Activated CD4-positive, alpha-beta memory T cell treated with anti-CD3 and anti-CD28 coated beads, Interleukin-2, amount 10 ng/mL, durations not matched to agents 7 days and 5 days (primary cell): ENCODE measurements at places on chromosomes 2 and 18. TPM values are rescaled to one million over a fixed set of nuclear protein-coding genes. Genes with fewer than 3 reads are reported as not detected.

DNA sequence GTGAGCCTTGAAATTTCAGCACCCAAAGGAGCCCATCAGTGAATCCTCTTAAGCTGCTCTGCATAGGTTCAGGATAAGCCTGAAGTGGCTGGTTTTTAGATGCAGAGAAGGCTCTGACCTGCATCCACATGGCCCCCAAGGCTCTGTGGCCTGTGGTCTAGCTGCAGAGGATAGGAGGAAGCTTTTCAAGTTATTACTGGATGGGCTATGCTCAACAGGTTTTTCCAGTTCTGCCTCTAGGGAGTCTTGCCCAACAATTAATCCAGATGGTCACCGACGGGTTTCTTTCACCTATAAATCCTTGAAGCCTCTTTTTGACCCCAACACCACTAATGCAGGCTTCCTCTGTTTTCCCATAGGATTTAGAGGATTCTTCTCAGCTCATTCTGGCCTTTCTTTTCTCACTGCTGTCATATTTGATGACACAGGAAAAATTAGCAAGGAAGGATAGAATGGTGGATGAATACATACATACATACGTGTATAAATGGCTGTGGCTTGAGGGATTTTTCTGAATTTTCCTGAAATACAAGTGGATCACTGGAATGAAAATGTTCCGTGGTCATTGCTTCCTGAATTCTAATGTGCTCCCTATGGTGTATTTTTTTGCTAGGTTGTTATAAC lies 52.2 kb upstream of the BCL2L11 start:
- no peaks in the 10 kb centered on the region for H3K36me3 ChIP-seq
- DNase-seq = no peak

- H3K4me3 ChIP-seq = peak within 1 kb of the TSS; percentile 19
- no peak within 1 kb of the TSS for H3K27ac ChIP-seq
- no peaks in the 10 kb centered on the region for H3K36me3 ChIP-seq
- peaks cover 6% of the 10 kb centered on the region for H3K4me1 ChIP-seq
Measured at GRCh38 chr18:13823707-13824395, at the start of gene MC5R. Gene MC5R (plus strand): TSS chr18:13824149. CDS start chr18:13825766, 1,617 bp downstream.

TRABD2A gene
- 38.3 TPM for total RNA-seq

- no peak overlapping the region for H3K4me3 ChIP-seq
- H3K4me1 ChIP-seq = no peaks in the 10 kb centered on the region
- H3K36me3 ChIP-seq = no peaks in the 10 kb centered on the region
- no peaks in the 10 kb centered on the region for H3K27me3 ChIP-seq
- no peak for DNase-seq
Measured at GRCh38 chr2:129237966-129238725, 741.3 kb upstream of the RAB6C start.

CTAGE1 gene
- total RNA-seq = not detected

GRCh38 chr2:85522090-85522647 lies 16.8 kb upstream of the MAT2A start:
- no peaks in the 10 kb centered on the region for H3K36me3 ChIP-seq
- no peaks in the 10 kb centered on the region for H3K4me1 ChIP-seq
- DNase-seq = no peak
- H3K4me3 ChIP-seq = no peak overlapping the region

- no peaks in the 10 kb centered on the region for H3K27me3 ChIP-seq
- peaks cover 51% of the 10 kb centered on the region for H3K4me1 ChIP-seq
- no peak for DNase-seq
- peak overlapping the region; percentile 41 for H3K27ac ChIP-seq
- no peaks in the 10 kb centered on the region for H3K36me3 ChIP-seq
Measured at GRCh38 chr18:54260396-54261072, 8.8 kb upstream of the POLI start.

GPAT2 gene
- 7.1 TPM for total RNA-seq

- H3K27me3 ChIP-seq = no peaks in the 10 kb centered on the region
- peaks cover 33% of the 10 kb centered on the region for H3K4me1 ChIP-seq
- no peak overlapping the region for H3K27ac ChIP-seq
- H3K36me3 ChIP-seq = peaks cover 6% of the 10 kb centered on the region
- DNase-seq = no peak
- H3K4me3 ChIP-seq = no peak overlapping the region
Measured at GRCh38 chr2:61759718-61760117, 94.1 kb downstream of the FAM161A start.

DNA sequence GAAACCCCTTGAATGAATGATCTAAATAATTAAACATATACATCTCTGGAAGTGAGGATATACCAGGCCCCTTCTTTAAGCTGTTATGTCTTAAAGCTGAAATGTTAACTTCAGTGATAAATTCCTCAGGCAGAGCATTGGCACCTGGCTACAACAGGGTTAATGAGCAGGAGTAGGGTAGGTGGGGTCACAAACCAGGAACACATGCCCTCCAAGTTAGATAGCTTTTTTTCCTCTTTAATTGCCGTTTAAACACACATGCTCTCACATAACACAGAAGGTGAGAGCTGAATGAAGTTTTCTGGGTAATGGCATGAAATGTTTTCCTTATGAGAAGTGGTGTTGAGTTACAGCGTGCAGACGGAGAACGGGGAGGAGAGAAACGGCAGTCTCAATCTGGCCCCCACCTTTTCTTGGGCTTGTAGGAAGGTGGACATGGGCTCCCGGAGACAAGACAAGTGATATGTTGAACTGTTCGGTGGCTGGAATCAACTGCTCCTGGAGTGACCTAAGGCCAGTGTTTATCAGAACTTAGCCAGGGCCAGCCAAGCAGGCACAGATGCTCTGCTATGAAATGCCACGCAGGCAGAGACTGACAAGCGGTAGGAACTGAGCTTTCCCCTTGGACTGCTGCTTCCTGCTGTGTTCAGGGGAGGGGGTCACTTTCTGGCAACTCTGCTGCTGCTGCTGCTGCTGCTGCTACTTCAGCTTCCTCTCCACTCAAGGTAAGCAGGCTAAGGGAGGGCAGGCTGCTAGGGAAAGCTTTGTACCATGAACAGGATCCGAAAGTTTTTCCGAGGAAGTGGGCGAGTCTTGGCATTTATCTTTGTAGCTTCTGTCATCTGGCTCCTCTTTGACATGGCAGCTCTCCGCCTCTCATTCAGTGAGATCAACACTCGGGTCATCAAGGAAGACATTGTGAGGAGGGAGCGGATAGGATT lies at the start of gene GALNT5:
Gene GALNT5, plus strand, starts transcription at position 394 of the 941 bp plus-strand sequence. Its CDS starts 378 bp downstream, at position 772.
- no peak within 1 kb of the TSS for H3K27ac ChIP-seq
- no peaks in the 10 kb centered on the region for H3K36me3 ChIP-seq
- H3K27me3 ChIP-seq = peaks cover 2% of the 10 kb centered on the region
- no peak for DNase-seq

DNA sequence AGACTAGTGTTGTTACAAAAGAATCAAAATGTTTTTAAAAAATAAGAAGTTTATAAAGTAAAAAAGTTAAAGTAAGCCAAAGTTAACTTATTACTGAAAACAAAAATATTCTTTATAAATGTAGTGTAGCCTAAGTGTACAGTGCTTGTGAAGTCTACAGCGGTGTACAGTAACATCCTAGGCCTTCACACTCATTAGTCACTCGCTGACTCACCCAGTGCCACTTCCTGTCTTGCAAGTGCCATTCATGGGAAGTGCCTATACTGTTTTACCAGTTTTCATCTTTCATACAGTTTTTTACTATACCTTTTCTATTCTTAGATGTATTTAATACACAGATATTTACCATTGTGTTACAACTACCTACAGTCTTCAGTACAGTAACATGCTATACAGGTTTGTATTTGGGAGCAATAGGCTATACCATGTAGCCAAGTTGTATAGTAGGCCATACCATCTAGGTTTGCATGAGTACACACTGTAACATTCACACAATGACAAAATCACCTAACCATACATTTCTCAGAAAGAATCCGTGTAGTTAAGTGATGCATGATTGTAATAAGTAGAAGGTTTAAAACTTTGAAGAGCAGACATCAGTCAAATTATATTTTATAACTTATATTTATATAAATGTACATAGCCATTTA lies 13.4 kb downstream of the SERPINB7 start:
- DNase-seq = peak; percentile 61
- H3K27ac ChIP-seq = no peak overlapping the region
- no peaks in the 10 kb centered on the region for H3K27me3 ChIP-seq
- peaks cover 10% of the 10 kb centered on the region for H3K4me1 ChIP-seq
- H3K4me3 ChIP-seq = no peak overlapping the region

EFHD1 gene
- total RNA-seq = 2.0 TPM

NT5DC4 gene
- not detected for total RNA-seq

- no peaks in the 10 kb centered on the region for H3K27me3 ChIP-seq
- H3K27ac ChIP-seq = no peak overlapping the region
- DNase-seq = no peak
- peaks cover 72% of the 10 kb centered on the region for H3K36me3 ChIP-seq
Measured at GRCh38 chr2:69518841-69519240, 81.6 kb upstream of the NFU1 start.

DNA sequence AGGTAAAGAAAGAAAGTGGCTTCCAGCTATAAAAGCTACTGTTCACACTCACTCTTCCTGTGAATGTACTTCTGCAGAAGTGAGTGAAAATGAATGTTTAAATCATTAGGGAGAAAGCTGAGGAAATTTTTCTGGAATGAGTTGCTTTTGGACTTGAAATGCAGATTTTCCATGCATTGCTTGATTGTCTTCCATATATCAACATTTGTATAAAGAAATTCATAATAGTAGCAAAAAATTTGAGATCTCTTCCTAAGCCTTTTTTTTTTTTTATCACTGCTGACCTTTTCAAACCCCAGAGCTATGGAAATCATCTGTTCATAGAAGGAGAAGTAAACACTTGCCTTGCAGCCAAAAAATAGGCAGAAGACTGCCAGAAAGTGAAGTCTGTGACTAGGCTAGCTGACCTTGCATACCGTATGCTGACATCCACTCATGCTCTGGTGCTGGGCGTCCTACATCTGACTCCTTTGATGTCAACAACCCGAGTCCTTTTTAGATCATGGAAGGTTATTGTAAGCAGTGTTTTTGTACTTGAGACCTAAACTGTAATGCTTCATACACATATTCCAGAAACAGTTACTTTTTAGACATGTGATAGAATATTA lies 154.5 kb upstream of the RASGRP3 start:
- peak overlapping the region; percentile 53 for H3K4me3 ChIP-seq
- H3K4me1 ChIP-seq = peaks cover 37% of the 10 kb centered on the region
- no peaks in the 10 kb centered on the region for H3K36me3 ChIP-seq
- peak overlapping the region; percentile 78 for H3K27ac ChIP-seq
- H3K27me3 ChIP-seq = peaks cover 2% of the 10 kb centered on the region

HOXD13 gene
- not detected for total RNA-seq

DNA sequence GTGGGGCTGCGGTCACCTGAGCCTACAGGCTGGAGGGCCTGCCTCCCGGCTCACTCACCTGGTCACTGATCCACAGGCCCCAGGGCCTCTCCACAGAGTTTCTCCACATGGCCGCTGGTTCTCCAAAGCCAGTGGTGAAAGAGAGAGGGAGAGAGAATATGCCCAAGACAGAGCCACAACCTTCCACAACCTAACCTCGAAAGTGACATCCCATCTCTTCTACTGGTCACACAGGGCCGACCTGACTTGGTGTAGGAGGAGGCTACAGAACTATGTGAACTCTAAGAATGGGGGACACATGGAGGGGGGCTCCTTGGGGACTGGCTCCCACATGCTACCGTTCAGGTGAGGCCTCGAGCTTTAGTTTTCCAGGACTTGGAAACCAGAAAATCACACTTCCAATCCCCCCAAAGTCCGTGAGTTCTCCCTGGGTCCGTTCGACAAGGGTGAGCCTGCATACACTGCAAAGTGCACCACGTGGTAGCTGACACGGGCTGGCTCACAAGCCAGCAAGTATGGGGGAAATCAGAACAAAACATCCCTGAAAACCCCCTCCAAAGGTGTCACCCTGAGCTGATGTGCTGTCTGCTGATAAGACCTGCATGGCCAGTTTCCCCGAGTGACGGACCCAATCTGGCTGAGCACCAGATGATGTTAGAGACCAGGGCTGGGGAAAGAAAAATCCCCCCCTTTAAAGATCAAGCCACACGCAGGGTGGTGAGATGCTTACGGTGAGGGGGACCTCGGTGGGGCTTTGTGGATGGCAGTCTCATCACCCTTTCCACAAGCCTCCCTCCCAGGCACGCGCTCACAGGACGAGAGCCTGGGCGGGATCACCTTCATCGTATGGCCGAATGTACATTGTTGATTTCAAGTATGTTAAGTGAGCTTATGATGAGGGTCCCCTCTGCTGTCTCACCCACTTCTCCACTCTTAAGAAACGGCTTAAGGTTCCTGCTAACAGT lies 54.2 kb upstream of the SEMA4C start:
- peak overlapping the region; percentile 12 for H3K4me3 ChIP-seq
- H3K27ac ChIP-seq = peak overlapping the region; percentile 2
- DNase-seq = no peak
- peaks cover 6% of the 10 kb centered on the region for H3K27me3 ChIP-seq
- peaks cover under 1% of the 10 kb centered on the region for H3K36me3 ChIP-seq
- H3K4me1 ChIP-seq = peaks cover 29% of the 10 kb centered on the region

DNA sequence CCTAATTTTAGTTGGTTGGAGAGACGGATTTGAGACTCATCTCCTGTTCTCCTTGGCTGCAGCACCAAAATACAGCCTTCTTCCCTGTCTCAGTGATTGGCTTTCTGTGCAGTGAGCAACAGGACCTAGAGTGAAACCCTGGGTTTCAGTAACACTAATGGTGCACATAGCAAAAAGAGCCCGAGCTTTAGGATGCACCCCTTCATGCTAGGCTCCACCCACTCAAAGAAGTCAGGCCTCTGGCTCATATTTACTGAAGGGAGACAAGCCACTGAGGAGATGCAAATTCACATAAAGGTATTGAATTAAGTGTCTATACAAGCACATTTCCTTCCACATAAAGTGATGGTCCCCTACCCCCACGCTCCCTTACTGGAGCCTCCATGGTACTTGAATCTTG lies 131.9 kb upstream of the CHAC2 start:
- no peaks in the 10 kb centered on the region for H3K36me3 ChIP-seq
- no peaks in the 10 kb centered on the region for H3K27me3 ChIP-seq
- H3K27ac ChIP-seq = no peak overlapping the region
- H3K4me3 ChIP-seq = no peak overlapping the region
- peaks cover 14% of the 10 kb centered on the region for H3K4me1 ChIP-seq

DNA sequence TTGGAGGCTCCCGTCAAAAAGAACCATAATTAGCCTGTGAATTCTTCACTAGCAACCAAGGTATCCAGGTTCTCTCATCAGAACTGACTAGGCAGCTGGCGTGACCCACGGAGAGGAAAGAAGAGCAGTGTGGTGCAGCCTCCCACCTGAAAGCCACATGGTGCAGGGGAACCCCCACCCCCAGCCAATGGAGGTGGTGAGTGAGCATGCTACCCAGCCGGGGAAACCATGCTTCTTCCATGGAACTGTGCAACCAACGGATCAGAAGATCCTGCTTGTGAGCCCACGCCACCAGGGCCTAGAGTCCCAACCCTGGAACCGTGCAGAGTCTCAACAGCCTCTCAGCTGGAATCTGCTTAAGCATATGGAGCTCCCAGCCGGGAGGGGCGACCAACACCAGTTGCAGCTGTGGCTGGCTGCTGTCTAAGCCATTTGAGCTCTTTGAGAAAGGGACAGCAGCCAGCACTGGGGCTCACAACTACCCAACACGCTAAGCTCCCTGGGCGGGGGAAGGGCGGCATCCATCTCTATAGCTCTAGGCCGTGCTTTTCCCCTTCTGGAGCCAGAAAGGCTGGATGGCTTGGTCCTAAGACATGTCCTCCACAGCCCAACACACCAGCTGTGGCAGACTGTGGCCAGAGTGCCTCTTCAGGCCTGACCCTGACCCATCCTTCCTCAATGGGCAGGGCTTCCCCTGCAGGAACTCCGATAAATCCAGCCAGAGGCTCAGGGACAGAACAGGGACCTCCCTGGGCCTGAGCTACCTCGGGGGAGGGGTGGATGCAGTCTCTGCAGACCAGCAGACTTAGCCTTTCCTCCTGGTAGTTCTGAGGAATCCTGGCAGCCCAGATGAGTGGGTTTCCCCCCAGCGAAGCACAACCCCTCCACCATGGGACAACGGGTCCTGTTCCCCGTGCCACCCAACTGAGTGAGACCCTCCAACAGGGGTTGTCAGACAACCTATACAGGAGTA lies 151.4 kb upstream of the NXPH2 start:
- H3K27ac ChIP-seq = no peak overlapping the region
